ENCODE measurements at places on chromosomes 2 and 18.

- no peak for DNase-seq
Observed at GRCh38 chr2:59935005-59935404, 618.4 kb downstream of the BCL11A start.

DNA sequence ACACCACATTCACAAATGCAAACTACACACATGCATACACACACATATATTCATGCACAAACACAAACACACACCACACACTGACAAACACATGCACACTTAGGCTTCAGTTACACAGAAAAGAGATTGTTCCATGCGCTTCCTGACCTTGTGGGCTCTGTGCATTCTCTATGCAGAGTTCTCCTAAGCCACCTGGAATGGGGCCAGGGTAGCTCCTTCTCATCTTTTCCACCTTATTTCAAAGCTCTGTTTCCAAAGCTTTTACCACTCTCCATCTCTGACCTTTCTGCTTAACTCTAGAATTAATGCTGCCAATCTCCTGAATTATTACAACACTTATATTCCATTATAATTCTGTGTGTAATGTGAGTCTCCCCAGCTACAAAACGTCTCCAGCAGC lies 522.3 kb upstream of the MYT1L start:
- DNase-seq: no peak

DNA sequence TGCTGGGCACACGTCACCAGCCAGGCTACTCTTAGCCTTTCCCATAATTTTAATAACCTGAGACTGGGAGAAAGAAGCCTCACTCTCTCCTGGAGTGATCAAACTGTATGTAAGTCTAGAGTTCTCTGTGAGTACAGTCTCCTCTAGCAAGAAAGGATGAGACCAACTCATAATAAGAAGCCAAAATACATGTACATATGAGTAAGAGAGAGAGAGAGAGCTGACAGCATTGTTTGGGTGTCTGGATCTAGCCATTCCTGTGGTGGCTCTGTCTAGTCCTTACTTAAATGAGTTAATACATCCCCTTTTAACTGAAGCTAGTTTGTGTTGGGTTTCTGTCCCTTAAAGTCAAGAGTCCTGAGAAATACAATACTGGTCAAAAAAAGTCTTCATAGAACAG lies 26.0 kb upstream of the ANXA4 start:
- no peak for DNase-seq

DNA sequence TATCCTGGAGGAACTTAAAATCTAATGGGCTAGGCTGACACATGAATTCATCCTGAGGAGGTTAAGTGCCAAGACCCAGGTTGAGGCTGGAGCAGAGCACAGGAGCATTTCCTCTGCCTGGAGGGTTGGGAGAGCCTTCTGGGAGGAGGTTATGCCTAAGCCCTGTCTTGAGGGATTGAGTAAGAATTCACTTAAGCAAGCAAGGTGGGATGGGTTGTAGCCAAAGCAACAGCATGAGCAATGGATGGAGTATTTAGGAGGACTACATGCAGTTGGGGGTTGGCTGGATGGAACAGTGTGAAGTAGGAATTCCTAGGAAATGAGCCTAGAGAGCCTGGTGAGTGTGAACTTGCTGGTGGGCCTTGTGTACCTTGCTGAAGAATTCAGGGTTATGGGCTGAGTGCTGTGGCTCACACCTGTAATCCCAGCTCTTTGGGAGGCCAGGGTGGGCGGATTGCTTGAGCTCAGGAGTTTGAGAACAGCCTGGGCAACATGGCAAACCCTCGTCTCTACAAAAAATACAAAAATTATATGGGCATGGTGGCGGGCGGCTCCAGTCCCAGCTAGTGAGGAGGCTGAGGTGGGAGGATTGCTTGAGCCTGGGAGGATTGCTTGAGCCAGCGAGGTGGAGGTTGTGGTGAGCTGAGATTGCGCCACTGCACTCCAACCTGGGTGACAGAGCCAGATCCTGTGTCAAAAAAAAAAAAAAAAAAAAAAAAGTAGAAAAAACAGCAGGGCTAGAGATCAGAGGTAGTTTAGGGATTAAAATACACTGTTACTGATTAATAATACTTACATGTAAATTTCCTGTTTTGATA lies 22.2 kb downstream of the TANC1 start:
- DNase-seq: no peak

DNA sequence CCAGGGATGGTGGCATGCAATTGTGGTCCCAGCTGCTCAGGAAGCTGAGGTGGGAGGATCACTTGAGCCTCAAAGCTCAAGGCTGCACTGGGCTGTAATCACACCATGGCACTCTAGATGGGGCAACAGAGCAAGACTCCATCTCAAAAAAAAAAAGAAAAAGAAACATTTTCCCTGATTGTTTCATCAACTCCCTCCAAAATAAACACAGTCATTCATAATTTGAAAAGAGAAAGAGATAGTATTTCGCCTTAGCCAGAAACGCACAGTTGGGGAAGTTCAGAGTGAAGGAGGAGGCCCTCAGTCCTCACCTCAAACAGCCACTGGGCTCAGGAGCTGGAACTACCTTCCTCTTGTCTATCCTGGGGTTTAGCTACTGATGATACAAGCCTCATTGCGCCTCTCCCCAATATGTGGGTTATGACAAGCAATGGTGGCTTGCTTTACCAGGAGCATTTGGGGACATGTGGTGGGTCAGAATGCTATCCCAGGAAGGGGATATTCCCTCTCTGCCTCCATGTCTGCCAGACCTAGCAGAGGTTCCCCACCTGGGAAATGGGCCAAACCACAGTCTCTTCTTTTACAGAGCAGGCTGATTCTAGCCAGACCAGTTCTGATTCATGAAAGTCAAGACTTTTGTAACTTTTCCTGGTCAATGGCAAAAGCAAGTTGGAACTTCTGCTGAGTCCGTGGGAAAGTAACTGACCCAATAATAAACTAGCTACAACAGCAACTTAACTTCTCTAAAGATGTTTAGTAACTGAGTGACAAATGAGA lies 22.2 kb upstream of the TMEM87B start:
- DNase-seq: no peak

DNA sequence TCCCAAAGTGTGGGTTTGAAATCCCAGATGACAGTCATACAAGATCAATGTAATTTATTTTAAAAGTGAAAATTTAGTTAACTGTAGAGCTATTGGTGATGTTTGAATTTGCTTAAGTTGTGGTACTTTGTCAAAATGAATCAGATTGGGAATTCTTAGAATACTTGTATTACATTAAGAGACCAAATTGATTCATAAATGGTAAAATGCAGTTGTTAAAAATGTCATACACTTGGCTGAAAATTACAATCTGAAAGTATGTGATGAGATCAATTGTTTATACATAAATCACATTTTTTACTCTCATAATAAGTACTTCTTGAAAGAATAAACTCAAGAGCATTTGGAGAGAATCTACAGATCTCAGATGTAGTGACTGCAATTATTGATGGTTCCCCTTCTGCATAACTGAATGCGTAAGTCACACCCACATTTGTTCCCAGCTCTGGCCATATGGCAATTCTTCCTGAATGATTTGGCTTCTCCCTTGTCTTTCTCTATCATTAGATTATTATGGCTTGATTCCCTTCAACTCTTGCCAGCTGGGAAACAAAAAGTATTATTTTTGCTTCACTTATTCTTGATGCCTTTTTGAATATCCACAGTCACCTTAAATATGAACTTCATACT lies 558.5 kb downstream of the CPS1 start:
- no peak for DNase-seq

- no peak for DNase-seq
Observed at GRCh38 chr2:152790883-152791282, 72.5 kb downstream of the ARL6IP6 start.

DNA sequence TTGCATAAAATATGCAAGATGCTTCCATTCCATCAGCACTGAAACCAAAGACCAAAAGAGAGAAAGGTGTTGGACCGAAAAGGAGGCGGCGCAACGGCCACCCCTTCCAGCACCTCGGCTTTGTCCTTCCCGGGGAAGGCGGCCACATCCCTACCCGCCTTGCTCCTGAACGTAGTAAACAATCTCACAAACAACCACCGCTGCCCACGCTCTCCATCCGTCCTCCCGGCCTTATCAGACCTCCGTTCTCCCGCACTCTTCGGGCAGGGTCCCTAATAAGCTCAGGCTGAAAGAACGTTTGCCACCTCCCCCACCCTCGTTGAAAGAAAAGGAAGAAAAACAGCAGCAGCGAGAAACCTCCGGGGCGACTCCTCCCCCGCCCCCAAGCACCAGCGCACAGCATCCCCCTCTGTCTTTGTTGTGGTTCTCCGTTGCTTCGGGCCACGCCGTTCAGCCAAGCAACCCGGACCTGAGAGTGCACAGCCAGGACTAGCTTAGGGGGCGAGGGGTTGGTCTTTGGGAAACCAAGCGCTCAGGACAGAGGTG lies 4.4 kb downstream of the EVX2 start:
- DNase-seq: no peak

- no peak for DNase-seq
Observed at GRCh38 chr2:71910277-71910676, 237.4 kb downstream of the CYP26B1 start.

- no peak for DNase-seq
Observed at GRCh38 chr2:33240178-33240577, 236.3 kb upstream of the RASGRP3 start.

GRCh38 chr2:19866771-19867170 lies 35.0 kb downstream of the TTC32 start:
- DNase-seq: no peak

- DNase-seq: no peak
Observed at GRCh38 chr2:7378591-7378990, 461.4 kb downstream of the RNF144A start.

- DNase-seq: no peak
Observed at GRCh38 chr2:222950638-222951285, 89.9 kb downstream of the ACSL3 start.

DNA sequence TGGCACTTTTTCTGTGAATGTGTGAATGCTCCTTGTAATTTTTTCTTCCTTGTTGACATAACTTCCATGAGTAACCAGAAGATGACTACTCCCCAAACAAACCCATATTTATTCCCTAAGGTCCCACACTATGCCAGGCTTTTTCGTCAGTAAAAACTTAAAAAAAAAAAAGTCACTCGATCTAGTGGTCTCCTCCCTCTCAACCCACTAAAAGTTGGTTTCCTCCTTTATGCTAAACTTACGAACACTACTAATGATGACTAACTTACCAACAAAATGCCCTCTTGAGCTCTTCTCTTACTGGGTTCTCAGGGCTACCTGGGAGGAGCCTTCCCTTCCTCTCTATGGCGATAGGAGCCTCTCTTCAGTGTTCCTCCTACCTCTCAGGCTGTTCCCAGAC lies 18.2 kb downstream of the ACVR1 start:
- no peak for DNase-seq

DNA sequence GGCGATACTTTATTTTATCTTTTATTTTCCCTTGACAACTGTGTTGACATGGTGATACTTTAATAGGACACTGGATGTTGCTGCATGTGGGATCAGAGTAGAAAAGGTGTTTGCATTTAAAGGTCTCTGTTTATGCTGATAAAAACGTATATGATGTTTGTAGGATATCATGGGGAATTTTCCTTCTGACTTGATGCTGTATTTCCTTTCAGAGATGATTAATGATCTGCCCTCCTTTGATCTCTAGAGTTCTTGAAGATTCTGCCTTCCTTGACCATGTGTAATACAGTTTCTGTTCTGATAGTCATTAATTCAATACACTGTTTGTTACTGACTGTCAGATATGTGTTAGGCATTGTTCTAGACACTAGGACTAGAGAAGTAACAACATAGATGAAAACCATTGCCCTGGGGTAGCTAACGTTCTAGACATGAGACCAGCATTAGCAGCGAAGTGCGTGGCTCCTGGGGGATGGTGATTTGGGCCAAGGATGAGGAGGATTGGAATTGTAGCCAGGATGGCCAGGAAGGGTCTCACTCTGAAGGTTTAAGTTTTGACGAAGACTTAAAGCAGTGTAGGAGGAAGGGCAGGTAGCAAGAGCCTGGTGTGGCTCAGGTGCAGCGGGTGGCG lies 2.8 kb downstream of the ATG4B start:
- no peak for DNase-seq

DNA sequence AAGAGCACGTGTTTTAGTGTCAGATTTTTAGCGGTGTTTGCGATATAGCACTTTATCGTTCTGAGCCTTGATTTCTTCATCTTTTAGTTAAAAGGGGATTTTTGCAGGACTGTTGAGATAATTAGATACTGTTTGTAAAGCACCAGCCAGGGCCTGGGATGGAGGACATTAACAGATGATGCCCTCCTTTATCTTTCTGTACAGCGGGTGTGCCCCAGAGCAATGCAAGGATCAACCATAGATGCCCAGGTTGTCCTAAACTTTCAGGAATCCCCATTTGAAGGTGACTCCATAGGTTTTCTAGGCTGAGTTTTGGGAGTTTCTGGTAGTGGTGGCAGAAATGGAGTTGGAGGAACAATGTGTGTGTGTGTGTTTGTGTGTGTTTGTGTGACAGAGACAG lies 97.0 kb upstream of the SPRED2 start:
- DNase-seq: no peak

DNA sequence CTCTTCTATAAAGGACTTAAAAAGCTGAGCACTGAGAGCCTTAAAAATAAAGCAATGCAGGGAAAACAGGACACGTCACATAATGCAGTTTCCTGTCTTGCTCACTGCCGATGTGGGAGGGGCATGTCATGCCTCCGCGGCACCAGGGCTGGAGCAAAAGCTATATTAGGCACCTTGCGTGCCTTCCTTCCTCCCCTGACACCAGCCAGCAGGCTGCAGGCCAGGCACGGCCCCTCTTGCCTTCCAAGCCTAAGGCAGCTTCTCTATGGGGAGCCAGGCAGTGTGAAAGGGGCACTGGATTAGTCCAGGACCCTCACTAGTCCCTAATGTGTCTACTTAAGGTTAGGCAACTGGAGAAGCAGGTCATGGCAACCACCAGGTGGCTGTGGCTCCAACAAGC lies 26.3 kb downstream of the MRPL35 start:
- DNase-seq: no peak

DNA sequence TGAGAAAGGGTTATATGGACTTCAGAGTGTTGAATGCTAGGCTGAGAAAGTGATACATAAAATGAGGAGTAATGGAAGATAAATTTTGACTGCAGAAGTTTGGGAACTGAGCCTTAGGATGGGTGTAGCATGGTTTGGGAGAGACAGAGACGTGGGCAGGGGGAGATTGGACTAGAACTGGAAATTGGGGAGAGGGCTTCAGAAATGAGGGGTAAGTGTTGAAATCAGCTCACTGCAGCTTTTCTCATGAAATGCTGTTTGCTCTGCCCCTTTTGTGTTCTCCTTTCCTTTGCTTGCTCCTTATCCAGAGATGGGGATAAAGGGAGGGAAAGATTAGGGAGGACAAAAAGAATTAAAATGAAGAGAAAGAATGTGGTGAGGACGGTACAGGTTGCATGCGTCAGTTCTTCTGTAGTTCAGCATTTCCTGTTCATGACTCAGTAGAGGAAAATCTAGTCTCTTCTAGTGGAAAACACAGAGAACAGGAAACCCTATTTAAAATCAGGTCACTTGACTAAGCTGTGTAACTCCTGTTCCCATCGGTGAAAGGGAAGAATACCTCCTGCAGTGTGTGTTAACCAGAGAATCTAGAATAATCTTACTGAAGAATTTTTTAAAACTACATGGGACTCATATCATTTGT lies 105.6 kb downstream of the CRIM1 start:
- DNase-seq: no peak

DNA sequence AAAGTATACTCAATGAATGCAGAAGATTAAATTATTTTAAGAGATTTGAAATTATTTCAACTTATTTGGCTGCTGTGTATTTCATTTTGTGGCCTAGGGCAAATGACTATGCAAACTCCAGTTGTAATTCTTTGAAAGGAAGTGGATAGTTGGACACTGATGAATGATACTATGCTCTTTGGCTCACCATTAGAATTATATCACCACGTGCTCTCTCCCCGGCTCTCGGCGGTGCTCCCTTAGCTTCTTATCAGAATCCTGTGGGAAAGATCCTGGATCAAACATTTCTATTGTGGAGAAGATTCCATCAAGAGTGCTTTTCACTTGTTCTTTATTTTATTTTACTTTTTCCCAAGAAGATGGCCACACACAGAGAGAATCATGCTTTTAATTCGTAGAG lies 55.2 kb downstream of the ADCYAP1 start:
- DNase-seq: no peak
